ENCODE measurements at places on chromosomes 16 and 17.

DNA sequence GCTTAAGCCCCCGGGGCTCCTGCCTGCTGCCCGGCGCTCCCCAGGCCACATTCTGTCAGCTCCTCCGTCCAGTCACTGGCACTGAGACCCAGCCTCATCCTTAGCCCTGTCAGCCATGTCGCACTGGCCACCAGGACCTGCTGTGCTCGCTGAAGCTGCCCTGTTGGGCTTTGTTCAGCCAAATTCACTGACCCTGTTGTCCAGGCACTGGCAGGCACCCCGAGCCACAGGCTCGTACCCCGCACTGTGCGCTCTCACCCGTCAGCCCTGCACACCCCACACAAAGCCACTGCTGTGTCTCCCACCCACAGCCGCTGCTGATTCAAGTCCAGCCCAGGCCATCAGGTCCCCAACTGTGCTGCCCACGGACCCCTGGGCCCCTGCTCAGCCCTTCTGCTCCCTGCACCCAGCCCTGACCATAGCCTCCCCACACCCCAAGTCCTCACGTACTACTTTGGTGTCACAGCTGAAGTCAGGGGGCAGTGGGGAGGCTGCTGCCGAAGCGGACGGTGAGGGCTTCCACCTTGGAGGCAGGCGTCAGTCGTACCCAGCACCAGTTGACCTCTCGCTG, 131.5 kb upstream of the CHMP6 start:
- no peak for DNase-seq

DNA sequence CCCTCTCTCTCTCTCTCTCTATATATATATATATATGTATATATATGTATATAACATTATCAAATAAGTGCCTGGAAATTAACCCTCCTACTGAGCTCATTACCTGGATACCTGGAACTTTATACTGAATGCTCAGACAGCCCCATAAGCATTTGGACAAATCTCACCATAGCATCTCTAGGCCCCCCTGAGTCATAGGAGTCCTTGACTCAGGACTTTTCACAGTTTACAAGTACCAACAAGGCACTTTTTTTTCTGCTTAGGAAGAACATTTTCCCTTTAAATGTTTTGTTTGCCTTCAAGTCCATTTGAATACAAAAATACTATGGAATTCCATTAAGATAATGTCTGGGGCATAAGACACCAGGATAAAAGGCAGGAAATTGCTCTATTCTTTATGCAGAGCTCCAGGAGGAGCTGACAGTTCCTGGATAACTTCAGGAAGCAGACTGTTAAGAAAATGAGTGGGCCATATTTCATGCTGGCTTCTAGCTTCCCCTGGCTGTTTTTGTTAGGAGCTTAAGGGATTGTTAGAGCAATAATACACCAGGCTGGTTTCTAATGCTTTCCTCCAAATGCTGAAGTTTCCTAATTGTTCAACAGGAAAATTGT, 171.7 kb upstream of the ASIC2 start:
- DNase-seq = no peak

- DNase-seq = no peak
Measured at GRCh38 chr17:35768797-35769196, 8.1 kb downstream of the C17orf50 start.

DNA sequence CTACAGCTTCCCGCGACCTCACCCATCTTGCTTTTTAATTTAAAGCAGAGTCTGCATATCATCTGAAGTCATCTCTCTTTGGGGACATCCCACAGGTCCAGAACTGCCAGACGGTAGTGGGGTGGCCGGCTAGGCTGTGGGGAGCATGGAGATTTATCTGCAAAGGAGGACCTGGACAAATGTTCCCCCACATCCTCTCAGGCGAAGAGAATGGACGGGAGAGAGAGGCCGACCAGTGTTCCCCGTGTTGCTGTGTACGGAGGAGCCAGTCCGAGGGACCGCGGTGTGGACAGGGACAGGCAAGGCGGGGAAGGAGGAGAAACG, 665 bp upstream of the MT1M start:
- DNase-seq = no peak

DNA sequence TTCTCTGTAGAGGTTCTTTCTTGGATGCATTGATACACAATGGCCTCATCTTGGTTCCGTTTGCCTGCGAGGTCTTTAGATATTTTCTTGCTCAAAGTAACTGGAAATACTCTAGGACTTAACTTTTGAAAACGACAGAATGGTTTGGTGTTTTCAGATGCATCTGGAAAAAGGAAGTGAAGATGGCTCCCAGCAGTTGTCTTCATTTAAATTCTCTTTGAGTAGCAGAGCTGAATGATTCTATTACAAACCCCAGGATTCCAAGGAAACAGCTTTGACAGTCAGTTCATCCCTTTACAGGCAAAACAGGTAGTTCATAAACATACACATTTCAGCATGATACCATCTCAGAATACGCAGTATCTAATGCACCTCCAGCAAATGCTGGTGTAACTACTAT, 54.8 kb downstream of the PSMD12 start:
- DNase-seq = no peak

DNA sequence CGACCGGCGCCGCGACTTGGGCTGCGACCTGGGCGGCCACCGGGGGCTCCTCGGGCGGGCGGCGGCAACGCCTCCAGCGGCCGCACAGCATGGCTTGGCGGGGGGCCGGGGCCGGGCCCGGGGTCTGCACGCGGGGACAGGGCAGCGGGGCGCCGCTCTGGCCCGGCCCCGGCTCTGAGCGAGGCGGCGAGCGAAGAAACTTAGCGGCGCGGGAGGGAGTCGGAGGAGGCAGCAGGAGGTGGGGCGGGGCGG, at the start of gene PLCD3:
Gene PLCD3 (minus strand): TSS at position 196 of the 252 bp plus-strand sequence. CDS start 105 bp downstream, at position 91.
- no peak for DNase-seq

GRCh38 chr17:10513299-10514067, 4.9 kb downstream of the MYH1 start:
- DNase-seq = no peak

DNA sequence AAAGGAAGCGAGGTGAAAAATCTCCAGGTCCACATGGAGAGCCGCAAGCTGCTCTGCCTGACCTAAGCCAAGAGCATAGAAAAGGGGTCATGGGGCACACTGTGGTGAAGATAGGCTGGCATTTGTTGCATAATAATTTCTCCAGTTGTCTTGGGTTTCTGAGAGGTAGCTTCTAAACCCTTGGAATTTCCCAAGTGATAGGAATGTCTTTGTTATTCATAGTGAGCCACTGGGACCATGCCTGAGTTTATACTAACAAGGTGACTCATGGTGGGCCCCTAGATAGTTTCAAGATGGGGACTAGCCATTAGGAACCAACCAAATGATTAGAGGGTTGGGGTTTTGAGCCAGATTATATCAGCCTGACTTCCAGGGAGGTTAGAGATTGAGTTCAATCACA, 25.6 kb downstream of the SOST start:
- DNase-seq = no peak

DNA sequence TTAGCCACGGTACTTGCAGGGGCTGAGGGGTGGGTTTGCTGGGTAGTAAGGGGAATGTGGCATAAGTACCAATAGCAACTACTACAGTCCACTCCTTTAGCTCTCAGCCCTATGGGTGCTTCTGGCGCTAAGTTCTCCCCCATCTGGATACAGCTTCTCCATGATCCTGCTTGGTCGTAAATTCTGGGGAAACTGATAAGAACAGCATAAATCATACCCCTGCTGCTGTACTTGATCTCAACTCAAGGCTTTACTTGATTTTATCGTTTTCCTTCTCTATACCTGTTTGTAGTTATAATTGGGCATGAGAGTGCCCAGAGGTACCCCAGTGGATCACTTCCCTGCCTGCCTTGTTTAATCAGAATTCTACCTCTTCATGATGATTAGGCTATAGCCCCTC, 331.4 kb downstream of the PMP22 start:
- DNase-seq = no peak

GRCh38 chr17:60305141-60305540, 86.8 kb downstream of the USP32 start:
- peak; percentile 20 for DNase-seq

DNA sequence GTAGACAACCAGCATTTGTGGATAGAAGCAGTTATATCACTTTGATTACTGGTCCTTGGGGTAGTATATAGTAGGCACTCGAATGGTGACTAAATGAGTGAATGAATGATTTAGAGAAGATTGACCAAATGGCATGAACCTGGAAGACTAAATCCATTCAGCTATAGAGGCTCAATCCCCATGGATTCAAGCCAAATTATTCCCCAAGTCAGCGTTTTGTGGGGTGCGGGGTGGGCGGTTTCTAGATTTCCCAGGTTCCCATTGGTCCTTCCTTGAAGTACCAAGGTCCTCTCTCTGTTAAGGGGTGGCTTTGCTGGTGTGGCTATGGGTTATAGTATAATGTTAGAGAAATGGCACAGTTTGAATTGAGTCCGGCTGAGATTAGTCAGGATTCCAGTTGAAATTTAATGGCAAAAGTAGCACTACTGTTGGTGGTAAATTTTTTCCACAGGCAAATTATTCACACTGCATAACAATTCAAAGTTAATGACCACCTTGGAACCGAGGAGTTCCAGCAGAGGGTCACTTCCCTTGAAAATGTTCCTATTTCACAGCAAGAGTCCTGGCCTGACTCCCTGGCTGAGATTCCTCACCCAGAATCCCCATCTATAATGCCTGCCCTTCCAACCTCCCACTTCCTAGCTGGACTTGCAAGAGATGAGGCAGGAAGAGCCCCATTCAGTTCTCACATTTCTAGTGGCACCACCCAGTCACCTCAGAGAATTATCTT, 27.7 kb downstream of the PCTP start:
- DNase-seq = no peak

DNA sequence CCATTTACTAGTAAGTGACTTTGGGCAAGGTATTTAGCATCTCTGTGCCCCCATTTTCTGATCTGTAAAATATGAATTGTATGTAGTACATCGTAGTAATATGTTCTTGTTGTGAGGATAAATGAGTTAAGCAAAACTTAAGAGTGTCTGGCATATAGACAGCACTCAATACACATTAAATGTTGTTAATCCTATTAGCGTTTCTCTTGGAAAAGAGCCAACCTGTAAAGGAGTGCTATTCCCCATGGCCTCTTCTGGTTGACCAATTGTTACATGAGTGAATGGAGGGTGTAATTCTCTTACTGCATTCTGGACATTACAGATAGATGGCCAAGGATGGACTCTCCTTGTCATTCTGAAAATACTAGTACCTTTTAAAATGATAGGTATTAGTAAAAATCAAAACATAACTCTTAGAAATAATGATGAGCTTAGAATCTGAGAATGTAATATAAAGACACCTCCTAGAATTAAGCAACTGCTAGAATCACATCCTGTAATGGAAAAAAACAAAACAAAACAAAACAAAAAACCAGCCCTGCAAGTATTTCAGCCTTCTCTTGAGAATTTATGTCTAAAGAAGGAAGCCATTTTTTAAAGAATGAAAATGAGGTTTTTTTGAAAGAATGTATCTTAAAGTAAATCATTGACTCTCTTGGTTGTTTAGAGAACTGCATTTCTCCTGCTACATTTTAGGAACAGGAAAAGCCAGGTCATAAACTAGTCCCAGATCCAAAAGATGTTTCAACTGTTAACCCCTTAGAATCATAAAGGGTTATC, 30.5 kb downstream of the IQCK start:
- no peak for DNase-seq

DNA sequence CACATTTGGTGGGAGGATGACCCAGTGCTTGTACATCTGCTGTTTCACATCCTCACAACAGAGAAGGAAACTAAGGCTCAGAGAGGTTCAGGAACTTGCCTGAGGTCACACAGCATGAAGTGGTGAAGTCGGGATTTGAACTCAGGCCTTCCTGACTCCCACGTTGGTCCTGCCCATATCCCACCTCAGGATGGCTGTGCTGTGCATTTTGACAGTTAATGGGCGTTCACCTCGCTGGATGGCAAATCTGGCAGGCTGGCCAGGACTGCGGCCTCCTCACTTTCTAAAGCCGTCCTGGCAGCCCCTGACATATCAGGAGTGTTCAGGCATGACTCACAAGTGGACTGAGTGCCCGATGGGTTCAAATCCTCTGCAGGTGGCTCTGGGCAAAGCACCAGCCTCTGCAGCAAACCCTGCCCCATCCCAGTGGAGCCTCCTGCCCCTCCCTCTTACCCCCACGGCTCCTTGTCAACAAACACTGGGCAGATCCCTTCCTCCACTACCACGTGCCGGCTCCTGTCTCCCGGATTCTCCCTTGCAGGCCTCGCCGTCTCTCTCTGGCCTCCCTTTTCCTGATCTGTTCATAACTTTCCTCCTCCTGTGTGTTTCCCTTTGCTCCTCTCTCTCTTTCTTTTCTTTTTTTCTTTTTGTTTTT, 29.2 kb downstream of the SOCS3 start:
- DNase-seq = peak; percentile 58

GRCh38 chr17:43766413-43767052, 7.9 kb upstream of the SOST start:
- DNase-seq = peak; percentile 70

DNA sequence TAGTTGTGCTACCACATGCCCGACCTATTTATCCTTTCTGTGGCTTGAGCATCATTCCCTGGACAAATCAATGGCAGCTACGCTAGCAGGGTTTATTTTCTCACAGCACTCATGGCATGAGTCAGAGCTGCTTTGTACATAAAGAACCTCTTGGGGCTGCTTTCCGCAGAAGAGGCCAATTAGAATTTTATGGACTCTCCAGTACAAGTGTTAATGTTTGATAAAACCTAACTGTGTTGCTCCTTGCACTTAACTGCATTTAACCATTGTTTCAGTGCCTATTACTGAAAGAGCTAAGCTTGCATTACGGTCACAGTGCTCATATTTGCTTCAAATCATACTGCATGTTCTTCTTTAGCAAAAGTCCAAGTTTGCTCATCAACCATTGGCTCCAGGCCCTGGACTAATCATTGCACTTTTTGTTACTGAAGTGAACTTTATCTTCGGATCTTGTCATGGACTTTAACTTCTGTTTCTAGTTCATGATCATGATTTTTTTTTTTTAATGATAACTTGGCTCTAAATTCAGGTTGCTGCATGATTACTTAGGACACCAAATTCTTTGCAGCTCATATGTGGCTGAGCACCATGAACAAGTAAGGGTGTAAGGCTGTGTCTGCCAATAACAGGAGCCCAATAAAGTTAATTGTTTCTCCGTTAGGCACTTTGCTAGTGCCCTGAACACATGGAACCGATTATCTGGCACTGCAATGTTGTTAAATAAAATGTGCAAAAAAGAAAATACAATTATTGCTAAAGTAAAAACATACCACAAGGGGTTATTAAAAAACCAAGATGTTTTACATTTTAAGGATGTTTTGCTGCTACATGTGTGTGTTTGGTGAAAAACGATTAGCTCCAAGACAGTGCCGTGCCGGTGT, 492.2 kb downstream of the KCNJ2 start:
- DNase-seq = peak; percentile 57

GRCh38 chr17:57939797-57940196, 15.4 kb downstream of the CUEDC1 start:
- DNase-seq = peak; percentile 60

DNA sequence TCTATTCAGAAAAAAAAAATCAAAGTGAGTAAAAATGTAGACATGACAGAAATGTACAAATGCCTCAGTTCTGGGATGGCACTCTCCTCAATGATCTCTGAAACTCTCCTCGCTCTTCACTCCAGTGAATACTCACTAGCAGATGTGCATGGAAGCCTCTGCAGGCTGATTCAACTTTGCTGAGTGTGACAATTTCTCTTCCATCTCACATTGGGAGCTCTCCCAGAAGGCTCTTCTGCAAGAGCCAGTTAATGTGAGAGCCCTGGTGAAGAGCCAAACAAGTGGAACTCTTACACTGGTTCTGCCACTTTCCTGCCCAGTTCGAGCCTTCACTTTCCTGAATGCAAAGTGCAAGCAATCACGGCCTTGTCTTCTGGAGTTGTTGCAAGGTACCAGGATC, 147.1 kb upstream of the IRX6 start:
- DNase-seq = no peak

GRCh38 chr17:38967290-38967738, at the start of gene FBXO47:
FBXO47 (minus strand) TSS chr17:38967403; CDS start chr17:38963025, 4,378 bp downstream.
- DNase-seq = peak; percentile 89

- peak; percentile 21 for DNase-seq
Measured at GRCh38 chr16:67112591-67113399, 3.1 kb downstream of the PHAF1 start.
